Erythroblast (primary cell): ENCODE measurements at places on chromosomes 12 and 14.

DNA sequence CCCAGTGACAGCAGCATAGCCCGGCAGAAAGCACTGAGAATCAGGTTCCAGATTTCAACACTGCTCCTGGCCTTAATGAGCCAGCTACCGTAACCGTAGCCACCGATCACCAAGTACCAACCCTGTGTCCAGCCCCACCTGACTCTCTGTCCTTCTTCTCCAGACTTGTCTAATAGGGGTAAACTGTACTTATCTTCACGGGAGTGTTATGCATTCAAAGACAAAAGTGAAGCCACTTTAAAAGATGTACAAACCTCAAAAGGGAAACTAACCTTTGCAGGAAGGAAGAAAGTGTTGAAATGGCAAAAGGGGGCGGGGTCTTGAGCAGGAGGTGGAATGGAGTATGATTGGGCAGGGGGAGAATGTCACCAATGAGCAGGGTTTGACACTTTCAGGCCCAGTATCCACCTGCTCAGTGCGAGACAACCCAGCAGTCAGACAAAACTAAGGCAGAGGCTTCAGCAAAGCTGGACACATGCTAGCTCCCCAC is 226.1 kb downstream of the CHST11 start:
- peak; percentile 10 for DNase-seq

GRCh38 chr12:56590237-56590830 is 39.8 kb downstream of the BAZ2A start:
- DNase-seq = peak; percentile 14

- DNase-seq = no peak
These were observed 130.0 kb downstream of the DPF3 start for GRCh38 chr14:72763892-72764291.

DNA sequence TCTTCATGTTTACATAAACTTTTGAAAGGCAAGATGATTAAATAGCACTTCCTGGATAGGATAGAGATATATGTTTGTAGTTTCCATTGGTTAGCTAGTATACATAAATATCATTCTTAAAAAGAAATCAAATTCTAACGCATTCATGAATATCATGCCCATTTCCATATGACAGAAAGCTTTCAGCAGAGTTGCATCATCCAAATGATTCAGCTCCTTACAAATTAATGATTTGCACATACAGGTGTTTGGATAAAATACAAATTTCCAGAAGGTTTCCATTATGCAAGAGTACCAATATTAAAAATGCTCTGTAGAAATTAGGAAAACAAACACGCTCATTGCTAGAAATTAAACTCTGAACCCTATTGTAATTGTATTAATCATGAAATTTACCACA is 264.4 kb downstream of the FOXG1 start:
- DNase-seq = no peak

GRCh38 chr12:115227137-115227615 is 543.2 kb upstream of the TBX3 start:
- DNase-seq = no peak

- no peak for DNase-seq
These were observed 147.6 kb downstream of the RIMBP2 start for GRCh38 chr12:130568501-130568900.

- peak; percentile 58 for DNase-seq
These were observed 5.2 kb upstream of the ATG14 start for GRCh38 chr14:55416866-55417265.

- DNase-seq = no peak
These were observed 71.7 kb downstream of the TGFB3 start for GRCh38 chr14:75910048-75910447.

DNA sequence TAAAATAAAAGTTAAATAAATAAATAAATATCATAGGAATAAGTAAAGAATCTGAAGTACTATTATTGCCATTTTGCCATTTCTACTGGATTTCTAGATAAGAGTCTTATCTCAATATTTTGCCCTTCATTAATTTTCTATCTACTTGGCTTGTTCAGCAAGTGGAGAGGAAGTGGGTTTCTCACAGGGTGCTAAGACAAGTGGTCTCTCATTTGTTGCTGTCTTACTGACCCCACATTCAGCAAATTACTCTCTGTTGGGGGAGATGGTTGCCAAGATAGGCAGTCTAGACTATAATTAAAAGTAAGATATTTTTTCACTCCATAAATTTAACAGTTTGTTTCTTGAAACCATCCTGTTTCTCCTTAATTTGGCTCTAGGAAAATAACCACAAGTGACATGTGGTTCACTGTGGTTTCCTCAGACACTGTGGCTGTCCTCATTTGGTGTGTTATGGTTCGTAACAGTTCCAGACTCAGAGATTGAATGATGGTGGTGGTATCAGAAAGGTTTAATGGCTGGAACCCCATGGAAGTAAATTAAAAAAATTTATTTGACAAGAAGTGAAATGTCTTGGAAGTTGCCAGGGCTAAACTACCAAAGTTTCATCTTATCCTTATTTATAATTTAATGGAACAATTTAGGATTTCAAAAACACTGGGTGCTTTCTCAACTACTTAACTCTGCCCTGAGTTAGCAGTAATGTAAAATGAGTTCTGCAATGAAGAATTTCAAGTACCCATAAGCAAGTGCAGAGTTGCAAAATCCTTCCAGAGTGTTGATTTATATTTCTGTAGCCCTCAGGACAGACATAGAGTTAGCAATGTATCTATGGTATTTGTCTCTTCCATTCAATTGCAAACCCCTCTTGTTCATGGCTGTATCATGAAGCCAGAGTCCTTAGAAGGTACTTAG is 214.8 kb downstream of the MSRB3 start:
- DNase-seq = no peak

DNA sequence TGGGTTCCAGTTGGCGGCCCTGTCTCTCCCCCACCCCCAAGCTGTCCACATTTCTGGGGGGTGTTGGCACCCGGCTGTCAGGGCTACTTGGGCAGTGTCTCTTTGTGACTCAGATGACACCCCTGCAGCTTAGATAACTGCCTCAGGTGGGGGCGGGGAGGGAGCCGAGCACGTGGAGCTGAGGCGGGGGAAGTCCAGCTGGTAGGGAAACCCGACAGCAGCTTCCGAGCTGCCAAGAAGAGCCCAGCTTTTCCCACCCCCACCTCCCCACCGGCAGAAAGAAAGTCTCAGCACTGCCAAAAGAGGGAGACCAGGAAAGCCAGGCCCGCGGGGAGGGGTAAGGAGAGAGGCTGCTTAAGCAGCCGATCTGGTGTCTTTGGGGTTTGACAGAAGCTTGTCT is 1.4 kb downstream of the LRTM2 start:
- DNase-seq = peak; percentile 36

GRCh38 chr12:123231931-123232330 is 1.0 kb downstream of the MPHOSPH9 start:
- peak; percentile 44 for DNase-seq

DNA sequence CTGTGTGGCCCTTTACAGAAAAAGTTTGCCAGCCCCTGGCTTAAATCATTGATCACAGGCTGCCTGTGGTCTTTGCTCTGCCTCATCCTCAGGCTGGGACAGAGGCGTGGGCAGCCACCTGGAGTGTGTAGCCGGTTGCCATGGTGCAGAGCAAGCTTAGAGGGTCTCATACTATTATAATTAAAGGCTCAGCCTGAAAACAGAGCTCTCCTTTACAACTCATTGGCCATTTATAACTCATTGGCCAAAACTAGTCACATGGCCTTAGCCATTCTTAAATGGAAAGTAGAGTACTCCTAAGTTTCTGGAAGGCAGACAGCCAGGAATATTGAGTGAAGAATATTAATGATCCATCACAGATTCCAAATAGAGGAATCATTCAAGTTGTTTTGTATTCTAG is 3.0 kb downstream of the HSP90B1 start:
- no peak for DNase-seq

- peak; percentile 85 for DNase-seq
These were observed 52.2 kb downstream of the ATF7IP start for GRCh38 chr12:14417715-14418114.
